ENCODE measurements at places on chromosomes 11 and 22. TPM values are rescaled to one million over a fixed set of nuclear protein-coding genes. Genes with fewer than 3 reads are reported as not detected.

The LIF gene
- 67.9 TPM for total RNA-seq

DNA sequence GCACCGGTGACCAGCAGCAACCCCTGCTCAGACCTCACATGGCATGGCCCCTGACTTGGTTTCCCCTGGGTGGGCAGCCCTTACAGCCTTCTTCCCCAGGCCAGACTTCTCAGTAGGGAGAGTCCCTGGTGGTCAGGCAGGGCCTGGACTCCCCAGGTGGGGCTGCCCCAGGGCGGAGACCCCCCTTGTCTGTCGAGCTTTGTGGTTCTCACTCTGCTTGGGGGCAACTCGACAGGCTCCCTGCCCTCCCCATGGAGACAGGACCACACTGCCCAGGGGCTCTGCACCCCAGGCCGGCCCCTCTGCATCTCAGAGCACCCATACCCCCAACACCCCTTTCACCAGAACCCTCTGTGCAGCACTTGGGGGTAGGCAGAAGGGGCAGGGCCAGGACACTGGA lies 87.7 kb downstream of the MORC2 start:
- no peak overlapping the region for H3K27ac ChIP-seq
- H3K4me3 ChIP-seq = no peak overlapping the region
- no peaks in the 10 kb centered on the region for H3K36me3 ChIP-seq

DNA sequence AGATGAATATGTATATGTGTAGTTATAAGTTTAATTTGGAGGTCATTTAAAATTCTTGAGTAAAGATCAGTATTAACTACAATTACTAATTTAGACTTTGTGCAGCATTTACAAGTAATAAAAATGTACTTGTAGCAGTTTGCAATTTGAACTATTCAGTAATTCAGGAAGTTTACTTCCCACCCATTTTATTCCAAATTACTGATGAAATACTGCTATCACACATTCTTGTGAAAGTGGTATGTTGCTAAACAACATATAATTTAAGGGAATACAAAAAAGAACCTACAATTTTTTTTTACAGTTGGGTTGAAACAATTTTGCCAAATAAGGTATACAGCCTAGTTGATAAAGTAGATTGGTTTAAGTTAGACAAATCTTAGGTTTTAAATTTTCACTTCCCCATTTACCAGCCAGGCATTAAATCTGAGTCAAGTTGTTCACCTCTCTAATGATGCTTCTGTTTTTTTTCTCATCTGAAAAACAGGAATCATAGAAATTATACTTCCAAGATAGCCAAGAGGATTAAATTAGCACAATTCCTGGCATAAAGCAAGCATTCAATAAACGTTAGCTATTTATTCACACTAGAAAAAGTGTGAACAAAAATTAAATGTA lies 45.3 kb downstream of the ZBTB44 start:
- no peaks in the 10 kb centered on the region for H3K4me1 ChIP-seq
- H3K36me3 ChIP-seq = peaks cover 1% of the 10 kb centered on the region
- H3K27me3 ChIP-seq = no peaks in the 10 kb centered on the region
- no peak for DNase-seq
- H3K27ac ChIP-seq = no peak overlapping the region

DNA sequence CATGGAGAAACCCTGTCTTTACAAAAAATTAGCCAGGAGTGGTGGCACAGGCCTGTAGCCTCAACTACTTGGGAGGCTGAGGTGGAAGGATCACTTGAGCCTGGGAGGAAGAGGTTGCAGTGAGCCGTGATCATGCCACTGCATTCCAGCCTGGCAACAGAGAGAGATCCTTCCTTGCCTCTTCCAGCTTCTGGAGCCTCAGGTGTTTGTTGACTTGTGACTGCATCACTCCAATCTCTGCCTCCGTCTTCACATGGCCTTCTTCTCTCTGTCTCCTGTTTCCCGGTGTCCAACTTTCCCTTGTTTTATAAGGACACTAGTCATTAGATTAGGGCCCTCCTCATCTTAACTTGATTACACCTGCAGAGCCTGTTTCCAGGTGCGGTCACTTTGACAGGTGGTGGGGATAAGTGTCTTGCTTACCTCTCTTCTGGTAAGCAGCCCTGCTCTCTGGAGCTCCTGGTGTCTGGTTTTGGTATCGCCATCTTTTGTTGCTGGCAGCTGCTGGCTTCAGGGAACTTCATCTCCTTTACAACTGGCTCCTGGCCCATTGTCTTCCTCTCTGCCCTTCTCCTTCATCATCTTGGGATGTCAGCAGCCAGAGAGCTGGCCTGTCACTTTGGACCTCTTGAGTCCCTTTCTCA lies 8.2 kb upstream of the USP2 start:
- H3K36me3 ChIP-seq = no peaks in the 10 kb centered on the region
- no peak for DNase-seq
- no peak overlapping the region for H3K4me3 ChIP-seq
- H3K27me3 ChIP-seq = peaks cover 16% of the 10 kb centered on the region

The OR2AG1 gene
- not detected for total RNA-seq

The CASP5 gene
- not detected for total RNA-seq

GRCh38 chr11:9803685-9804418 lies 140.0 kb downstream of the SWAP70 start:
- H3K27me3 ChIP-seq = no peaks in the 10 kb centered on the region
- DNase-seq = no peak
- H3K4me1 ChIP-seq = peaks cover 19% of the 10 kb centered on the region

The CHRNA10 gene
- 2.8 TPM for total RNA-seq

GRCh38 chr11:36012979-36013378 lies 69.1 kb downstream of the LDLRAD3 start:
- H3K27me3 ChIP-seq = no peaks in the 10 kb centered on the region
- H3K4me3 ChIP-seq = no peak overlapping the region
- no peak overlapping the region for H3K27ac ChIP-seq
- no peak for DNase-seq
- H3K4me1 ChIP-seq = no peaks in the 10 kb centered on the region
- H3K36me3 ChIP-seq = no peaks in the 10 kb centered on the region

GRCh38 chr11:134118006-134118405 lies 49.1 kb downstream of the JAM3 start:
- no peak overlapping the region for H3K4me3 ChIP-seq
- no peaks in the 10 kb centered on the region for H3K36me3 ChIP-seq
- H3K27me3 ChIP-seq = peaks cover 1% of the 10 kb centered on the region
- no peak for DNase-seq
- peaks cover 6% of the 10 kb centered on the region for H3K4me1 ChIP-seq
- H3K27ac ChIP-seq = no peak overlapping the region

GRCh38 chr11:102220728-102221467 lies 96.4 kb upstream of the BIRC3 start:
- DNase-seq = no peak
- H3K4me3 ChIP-seq = no peak overlapping the region
- H3K27ac ChIP-seq = no peak overlapping the region

GRCh38 chr11:13962562-13963168 lies at the start of gene SPON1:
SPON1 (plus strand) TSS chr11:13962723; CDS start chr11:13962905, 182 bp downstream.
- no peaks in the 10 kb centered on the region for H3K36me3 ChIP-seq
- H3K27me3 ChIP-seq = peaks cover 77% of the 10 kb centered on the region
- H3K27ac ChIP-seq = no peak within 1 kb of the TSS
- peak within 1 kb of the TSS; percentile 65 for H3K4me3 ChIP-seq
- peak; percentile 53 for DNase-seq

The ZBTB16 gene
- 4.0 TPM for total RNA-seq

GRCh38 chr11:47425611-47426010 lies 628 bp downstream of the PSMC3 start:
- no peaks in the 10 kb centered on the region for H3K27me3 ChIP-seq
- peaks cover 33% of the 10 kb centered on the region for H3K4me1 ChIP-seq
- no peak for DNase-seq
- H3K27ac ChIP-seq = peak overlapping the region; percentile 99
- H3K36me3 ChIP-seq = peaks cover 8% of the 10 kb centered on the region

DNA sequence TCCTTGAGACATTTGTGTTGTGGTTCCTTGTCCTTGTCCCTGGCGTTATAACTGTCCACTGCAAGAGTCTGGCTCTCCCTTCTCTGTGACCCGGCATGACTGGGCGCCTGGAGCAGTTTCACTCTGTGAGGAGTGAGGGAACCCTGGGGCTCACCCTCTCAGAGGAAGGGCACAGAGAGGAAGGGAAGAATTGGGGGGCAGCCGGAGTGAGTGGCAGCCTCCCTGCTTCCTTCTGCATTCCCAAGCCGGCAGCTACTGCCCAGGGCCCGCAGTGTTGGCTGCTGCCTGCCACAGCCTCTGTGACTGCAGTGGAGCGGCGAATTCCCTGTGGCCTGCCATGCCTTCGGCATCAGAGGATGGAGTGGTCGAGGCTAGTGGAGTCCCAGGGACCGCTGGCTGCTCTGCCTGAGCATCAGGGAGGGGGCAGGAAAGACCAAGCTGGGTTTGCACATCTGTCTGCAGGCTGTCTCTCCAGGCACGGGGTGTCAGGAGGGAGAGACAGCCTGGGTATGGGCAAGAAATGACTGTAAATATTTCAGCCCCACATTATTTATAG lies 23.0 kb downstream of the MYBPC3 start:
- no peak for DNase-seq
- H3K27me3 ChIP-seq = no peaks in the 10 kb centered on the region
- H3K4me1 ChIP-seq = no peaks in the 10 kb centered on the region
- peaks cover 10% of the 10 kb centered on the region for H3K36me3 ChIP-seq
- no peak overlapping the region for H3K27ac ChIP-seq
- no peak overlapping the region for H3K4me3 ChIP-seq

The PHF21B gene
- 0.72 TPM for total RNA-seq

DNA sequence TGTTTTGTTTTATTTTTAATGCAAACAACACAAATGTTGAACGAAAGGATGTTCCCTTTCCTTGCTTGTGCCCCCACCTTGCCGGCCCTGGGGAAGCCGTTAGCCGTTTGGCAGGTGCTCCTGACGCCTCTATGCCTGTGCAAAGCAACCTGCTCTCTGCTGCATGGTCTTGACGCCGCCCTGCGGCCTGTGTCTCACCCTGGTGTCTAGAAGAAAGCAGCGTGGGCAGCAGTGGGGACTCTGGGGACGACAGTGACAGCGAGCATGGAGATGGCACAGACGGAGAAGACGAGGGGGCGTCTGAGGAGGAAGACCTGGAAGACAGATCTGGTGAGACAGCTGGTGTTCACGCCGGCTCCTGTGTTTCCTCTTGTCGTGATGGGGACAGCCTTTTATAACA lies 5.5 kb downstream of the PHRF1 start:
- H3K27ac ChIP-seq = no peak overlapping the region
- peaks cover 49% of the 10 kb centered on the region for H3K4me1 ChIP-seq
- no peak overlapping the region for H3K4me3 ChIP-seq

DNA sequence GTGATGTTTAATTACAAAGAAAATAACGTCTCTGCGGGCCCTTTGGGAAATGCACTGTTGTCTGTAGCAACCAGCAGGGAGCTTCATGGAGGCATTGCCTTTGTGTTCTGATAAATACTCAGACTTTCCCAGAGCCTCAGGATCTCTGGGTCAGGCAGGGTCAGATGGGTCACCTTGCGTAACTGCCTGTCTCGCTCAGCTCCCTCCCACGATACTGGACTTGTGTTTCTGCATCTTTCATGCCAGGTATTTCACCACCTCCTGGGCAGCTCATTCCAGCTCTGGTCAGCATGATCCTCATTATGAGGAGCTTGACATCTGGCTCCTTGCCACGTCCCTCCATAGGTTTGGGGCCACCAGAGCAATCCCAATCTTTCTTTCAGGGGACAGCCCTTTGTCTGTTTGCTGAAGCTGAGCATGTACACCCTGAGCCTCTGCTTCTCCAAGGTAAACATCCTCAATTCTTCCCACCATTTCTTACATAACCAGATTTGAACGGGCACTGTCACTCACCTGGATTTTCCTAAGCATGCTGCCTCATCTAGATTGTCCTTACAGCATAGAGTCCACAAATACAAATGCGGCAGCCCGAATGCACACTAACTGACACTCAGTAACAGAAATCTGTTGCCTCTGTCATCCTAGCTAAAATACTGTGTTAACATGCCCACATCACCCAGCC lies 162.3 kb downstream of the LARGE1 start:
- H3K36me3 ChIP-seq = peaks cover 7% of the 10 kb centered on the region
- no peaks in the 10 kb centered on the region for H3K4me1 ChIP-seq
- DNase-seq = no peak
- no peaks in the 10 kb centered on the region for H3K27me3 ChIP-seq
- H3K4me3 ChIP-seq = no peak overlapping the region

DNA sequence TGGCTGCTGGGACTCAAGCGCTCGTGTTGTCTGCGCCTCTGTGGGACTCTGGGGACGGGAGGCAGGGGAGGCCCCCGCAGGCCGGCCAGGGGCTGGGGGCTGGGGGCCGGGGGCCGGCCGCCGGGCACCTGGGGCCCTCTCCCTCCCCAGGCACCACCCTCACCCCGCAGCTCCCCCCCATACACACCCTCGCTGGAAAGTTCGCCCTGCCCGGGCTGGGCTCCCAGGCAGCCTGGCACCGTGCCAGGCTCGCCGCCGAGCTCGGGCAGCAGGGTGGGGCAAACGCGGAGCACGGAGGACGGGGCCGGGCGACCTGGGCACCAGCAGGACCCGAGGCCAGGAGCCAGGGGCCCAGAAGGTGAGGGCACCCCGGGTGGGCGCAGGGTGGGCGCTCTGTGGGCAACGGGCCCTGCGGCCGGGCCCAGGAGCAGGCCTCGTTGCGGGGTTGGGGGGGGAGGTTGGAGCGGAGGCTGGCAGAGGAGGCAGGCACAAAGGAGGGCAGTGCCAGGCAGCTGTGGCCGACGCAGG lies 76.7 kb upstream of the WNT7B start:
- H3K27me3 ChIP-seq = no peaks in the 10 kb centered on the region
- peak; percentile 74 for DNase-seq
- peak overlapping the region; percentile 96 for H3K27ac ChIP-seq
- H3K4me1 ChIP-seq = peaks cover 56% of the 10 kb centered on the region

- no peak for DNase-seq
- no peak overlapping the region for H3K4me3 ChIP-seq
- no peaks in the 10 kb centered on the region for H3K36me3 ChIP-seq
Measured at GRCh38 chr11:84607975-84608836, 1018.9 kb downstream of the DLG2 start.

DNA sequence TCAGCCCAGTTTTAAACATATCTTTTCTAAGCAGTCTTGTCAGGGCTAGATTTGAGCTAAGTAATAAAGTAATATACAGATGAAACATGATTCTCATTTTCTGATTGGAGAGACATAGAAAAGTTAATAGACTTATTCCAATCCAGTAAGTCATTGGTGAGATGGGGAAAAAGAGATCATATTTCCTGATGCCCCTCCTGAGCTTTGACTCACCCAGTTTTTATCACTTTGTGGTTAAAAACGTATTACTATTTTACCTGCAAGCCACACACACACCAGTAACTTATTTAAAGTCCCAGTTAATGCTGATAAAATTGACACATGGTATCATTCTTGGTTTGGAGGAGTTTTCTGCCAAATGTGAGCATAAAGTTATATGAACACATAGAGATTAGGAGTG lies 306.8 kb downstream of the CADM1 start:
- H3K4me1 ChIP-seq = peaks cover 10% of the 10 kb centered on the region
- H3K4me3 ChIP-seq = no peak overlapping the region
- no peaks in the 10 kb centered on the region for H3K36me3 ChIP-seq
- H3K27ac ChIP-seq = no peak overlapping the region

- peak overlapping the region; percentile 80 for H3K4me3 ChIP-seq
- H3K27me3 ChIP-seq = no peaks in the 10 kb centered on the region
- DNase-seq = peak; percentile 39
- peaks cover 47% of the 10 kb centered on the region for H3K4me1 ChIP-seq
Measured at GRCh38 chr11:78202733-78203167, 14.0 kb downstream of the USP35 start.

GRCh38 chr22:44442186-44442815 lies 55.7 kb downstream of the RTL6 start:
- DNase-seq = no peak
- peaks cover 4% of the 10 kb centered on the region for H3K36me3 ChIP-seq
- no peaks in the 10 kb centered on the region for H3K27me3 ChIP-seq
- no peak overlapping the region for H3K27ac ChIP-seq
- H3K4me1 ChIP-seq = no peaks in the 10 kb centered on the region

All from activated T-cell treated with anti-CD3 and anti-CD28 coated beads, Interleukin-2, amount 50 U/mL, for 72 hours (primary cell).